ENCODE measurements at places on chromosomes 4 and X.

DNA sequence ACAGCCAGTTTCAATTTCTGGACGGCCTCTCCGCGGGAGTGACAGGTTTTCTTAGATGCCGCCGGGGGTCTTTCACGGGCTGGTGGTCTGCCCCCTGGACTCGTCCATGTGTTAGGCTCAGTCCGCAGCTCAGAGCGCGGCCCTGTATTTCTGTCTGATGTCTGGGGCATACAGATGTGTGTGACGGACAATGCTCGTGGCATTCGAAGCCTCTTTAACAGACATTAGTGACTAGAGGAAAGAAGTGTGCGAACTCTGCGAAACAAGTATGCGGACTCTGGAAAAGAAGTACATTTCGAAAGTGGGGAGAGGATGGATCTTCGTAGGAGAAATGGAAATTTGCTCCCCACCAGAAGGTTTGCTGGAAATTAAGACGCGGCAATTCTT lies 793 bp upstream of the DCUN1D4 start:
- peak; percentile 25 for DNase-seq

GRCh38 chr4:29262986-29263385 lies 1457.2 kb upstream of the PCDH7 start:
- peak; percentile 34 for DNase-seq

DNA sequence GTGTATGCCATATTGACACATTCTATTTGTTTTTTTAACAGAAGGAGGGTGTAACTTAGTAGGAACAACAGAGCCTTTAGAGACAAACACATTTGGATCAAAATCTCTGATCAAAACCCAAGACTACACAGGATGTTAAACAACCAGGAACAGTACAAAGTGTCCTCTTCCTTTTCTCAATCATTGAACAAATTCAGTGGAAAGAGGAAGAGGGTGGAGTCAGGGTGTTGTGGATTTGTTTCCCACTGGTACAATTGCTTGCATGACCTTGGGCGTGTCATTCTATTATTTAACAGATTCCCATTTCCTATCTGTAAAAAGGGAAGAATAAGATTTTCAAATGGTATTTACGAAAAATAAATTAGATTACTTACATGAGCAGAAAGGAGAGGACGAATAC lies 1162.8 kb upstream of the PRKX start:
- DNase-seq = no peak

- DNase-seq = no peak
Observed at GRCh38 chr4:3112201-3112600, 37.7 kb downstream of the HTT start.

GRCh38 chr4:176569301-176569700 lies 223.4 kb downstream of the VEGFC start:
- DNase-seq = no peak

Measured in IMR-90 (cell line).